ENCODE measurements at places on chromosomes 7 and 10.

- DNase-seq: no peak
These were observed 27.8 kb downstream of the PPP1R3A start for GRCh38 chr7:113891031-113891350.

DNA sequence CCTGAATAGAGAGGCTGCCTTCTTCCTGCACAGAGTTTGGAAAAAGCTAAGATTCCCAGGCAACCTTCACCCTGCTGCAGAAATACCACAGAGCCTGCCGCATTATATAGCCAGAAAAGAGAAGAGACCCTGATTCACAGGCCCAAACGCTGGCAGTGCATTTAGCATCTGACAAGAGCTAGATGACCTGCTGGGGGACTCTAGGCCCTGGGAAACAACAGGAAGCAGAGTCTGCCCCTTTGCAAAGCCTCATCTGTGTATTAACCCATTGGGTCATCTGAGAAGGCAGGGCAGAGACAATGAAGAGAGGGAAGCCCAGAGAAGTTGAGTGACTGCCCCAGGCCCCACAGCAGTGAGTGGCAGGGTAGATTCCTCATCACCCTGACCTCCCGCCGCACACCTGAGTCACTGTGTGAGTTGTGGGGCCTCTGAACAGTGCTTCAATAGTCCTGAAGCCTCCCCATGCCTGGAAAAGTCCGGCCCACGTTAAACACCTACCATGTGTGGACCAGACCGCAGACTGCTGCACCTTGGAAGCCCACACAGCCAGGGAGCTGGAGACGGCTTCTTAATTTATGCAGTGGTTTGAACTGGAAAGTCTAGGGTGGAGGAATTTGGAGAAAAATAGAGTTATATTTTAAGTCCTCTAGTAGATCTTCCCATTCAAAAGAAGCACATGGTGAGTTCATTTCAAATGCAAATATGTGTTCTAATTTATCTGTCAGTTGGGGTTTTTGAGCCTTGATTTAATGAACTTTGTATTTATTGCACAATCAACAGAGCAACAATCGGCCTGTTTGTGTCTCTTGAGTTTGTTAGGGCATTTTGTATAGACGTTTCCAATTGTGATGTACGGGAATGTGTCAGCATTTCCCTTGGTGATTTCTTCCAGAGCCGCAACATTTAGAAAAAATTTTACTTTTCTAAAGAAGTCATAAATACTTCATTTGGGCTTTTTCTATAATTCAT lies 80.4 kb upstream of the GPR26 start:
- no peak for DNase-seq

GRCh38 chr10:47255033-47255813 lies 44.8 kb upstream of the GDF10 start:
- DNase-seq: no peak

GRCh38 chr10:58647376-58648112 lies 134.9 kb downstream of the BICC1 start:
- DNase-seq: no peak

- no peak for DNase-seq
These were observed 103.0 kb upstream of the KIF5B start for GRCh38 chr10:32159264-32159663.

DNA sequence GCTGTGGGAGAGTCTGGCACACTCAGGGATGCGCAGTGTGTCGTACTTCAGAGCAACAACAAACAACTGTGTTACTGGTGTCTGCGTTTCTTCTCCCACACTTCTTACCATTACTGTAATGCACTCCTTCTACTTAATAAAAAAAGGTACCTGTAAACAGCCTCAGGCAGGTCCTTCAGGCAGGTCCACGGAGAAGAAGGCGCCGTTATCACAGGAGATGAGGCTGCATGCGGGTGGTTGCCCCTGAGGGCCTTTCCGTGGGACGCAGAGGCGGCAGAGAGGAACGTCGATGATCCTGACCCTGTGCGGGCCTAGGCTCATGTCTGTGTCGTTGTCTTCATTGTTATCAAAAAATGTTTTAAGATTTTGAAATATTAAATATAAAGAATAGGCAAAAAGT lies 29.4 kb downstream of the NKX6-2 start:
- DNase-seq: no peak

- DNase-seq: no peak
These were observed 431.2 kb downstream of the RPS24 start for GRCh38 chr10:78464856-78465267.

DNA sequence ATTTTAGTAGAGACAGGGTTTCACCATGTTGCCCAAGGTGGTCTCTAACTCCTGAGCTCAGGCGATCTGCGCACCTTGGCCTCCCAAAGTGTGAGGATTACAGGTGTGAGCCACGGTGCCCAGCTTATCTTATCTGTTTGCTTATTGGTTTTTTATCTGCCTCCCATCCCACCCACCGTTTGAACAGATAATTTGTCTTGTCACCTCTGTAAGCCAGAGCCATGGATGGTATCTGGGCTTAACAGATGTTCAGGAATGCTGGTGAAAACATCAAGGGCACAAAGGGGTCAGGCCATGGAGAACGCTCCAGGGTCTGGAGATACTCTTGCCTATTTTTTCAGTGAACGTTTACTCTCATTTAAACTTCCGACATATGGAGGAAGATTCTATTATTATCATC lies 12.0 kb upstream of the NDST2 start:
- no peak for DNase-seq

GRCh38 chr10:11135709-11136108 lies 118.0 kb downstream of the CELF2 start:
- DNase-seq: no peak

- no peak for DNase-seq
These were observed 321.6 kb upstream of the LRRTM3 start for GRCh38 chr10:66604195-66604594.

- DNase-seq: no peak
These were observed 7.9 kb downstream of the PHTF2 start for GRCh38 chr7:77806425-77806824.

- DNase-seq: no peak
These were observed 38.4 kb upstream of the CDH23 start for GRCh38 chr10:71358277-71358676.

DNA sequence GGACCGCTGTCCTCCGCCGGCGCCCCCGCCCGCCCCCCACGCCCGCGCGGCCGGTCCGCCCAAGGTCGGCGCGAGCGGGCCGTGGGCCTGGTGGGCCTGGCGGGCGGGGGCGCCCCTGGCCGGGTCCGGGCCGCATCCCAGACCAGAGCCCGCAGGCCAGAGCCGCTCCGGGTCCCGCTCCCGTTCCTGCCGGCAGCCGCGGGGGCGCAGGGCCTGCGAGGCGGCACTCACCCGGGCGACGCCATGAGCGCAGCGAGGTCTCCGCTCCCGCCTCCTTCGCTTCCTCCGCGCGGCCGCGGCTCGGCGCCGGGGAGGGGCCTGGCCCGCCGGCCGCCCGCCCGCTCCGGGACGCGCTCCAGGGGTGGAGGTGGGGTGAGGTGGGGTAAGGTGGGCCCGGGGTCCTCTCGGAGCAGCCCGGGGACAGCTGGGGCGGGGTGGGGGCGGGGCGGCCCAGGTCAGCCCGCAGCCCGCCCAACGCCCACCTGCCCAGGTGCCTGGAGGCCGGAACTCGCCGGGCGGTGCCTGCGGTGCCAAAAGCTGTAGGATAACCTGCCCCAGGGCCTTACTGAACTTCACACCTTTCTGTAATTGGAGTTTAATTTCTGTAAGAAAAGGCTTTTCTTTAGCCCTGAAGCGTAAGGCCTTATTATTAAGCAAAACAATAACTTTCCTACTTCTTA lies at the start of gene URGCP:
Gene URGCP (minus strand): TSS at position 266 of the 680 bp plus-strand sequence. CDS start 21 bp downstream, at position 245.
- no peak for DNase-seq

GRCh38 chr10:66180581-66181318 lies 745.1 kb upstream of the LRRTM3 start:
- DNase-seq: peak; percentile 20

- no peak for DNase-seq
These were observed 41.1 kb upstream of the TFEC start for GRCh38 chr7:116071629-116072028.

GRCh38 chr10:77501152-77501845 lies 136.3 kb downstream of the KCNMA1 start:
- peak; percentile 68 for DNase-seq

DNA sequence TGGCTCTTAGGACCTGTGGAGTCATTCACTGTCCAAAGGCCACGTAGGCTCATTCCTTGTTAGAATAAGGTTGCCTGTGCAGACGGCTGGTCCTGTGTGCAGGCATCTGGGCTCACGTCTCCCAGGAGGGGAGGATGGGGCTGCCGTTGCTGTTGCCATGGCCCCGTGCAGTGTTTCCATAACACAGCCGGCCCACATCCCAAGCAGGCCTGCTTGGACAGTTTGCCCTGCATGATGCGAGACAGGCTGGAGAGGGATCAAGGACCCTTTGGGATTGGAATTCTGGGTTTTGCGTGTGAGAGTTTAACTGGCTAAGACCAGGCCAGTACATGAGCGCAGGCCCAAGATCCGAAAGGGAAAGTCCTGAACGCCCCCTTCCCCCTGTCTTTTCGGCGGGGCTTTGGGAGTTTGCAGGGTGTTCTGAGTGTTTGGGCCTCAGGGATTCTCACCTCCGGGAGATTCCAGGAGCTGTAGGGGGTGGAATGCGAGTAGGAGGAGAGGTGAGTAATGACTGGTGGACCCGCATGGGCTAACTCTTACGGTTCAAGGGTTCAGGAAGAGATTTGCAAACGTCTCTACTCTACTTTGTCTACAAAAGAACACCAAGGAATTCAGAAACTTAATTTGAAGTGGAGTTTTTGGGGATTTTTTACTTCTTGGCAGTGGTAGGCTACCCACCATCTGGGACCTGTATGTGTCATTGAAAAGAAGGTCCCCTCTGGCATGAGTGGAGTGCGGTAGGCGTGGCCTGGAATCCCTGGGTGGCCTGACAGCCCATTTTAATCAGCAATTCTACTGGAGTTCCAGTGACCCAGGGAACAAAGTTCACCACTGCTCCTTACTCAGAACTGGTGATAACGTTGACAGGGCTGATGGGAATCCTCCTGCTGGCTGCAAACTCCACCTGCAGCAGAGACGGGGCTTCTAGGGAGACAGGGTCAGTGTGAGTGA lies 125.4 kb downstream of the ITIH5 start:
- no peak for DNase-seq

DNA sequence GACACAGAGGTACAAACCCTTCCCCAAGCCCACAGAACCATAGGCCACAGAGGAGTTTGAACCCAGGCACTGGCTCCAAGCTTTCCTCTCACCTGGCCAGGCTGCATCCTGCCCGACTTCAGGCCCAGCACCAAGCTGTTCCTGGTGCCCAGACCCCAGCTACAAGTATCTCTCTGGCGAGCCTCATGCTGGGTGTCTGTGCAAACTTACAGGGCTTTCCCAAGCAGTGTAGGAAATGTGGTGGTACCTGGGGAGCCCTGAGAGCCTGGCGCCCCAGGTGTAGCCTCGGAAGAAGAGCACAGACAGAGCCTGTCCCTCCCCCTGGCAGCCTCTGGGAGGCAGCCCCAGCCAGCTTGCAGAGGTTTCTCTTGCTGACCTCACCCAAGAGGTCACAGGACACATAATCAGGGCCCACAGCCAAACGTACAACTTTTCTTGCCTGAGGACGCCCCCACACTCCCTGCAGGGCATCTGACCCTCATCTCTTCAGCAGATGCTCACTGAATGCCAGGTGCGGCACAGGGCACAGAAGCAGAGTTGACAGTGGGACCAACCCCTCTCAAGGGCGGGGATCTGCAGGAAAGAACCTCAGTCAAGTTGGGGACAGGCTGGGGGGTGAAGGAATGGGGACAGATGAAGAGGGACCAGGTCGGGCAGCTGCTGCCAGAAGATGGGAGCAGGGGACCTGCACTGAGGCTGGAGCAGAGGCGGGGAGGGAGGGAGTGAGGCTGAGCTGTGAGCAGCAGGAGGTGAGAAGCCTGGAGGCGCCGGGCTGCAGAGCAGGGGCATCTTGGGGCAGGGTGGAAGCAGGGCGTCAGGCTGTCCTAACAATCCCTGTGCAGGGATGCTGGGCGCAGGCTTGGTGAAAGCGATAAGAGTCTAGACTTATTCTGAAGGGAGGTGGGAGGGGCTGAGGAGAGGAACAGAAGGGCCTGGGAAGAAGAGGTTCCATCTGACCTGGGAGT lies 16.3 kb upstream of the MYL7 start:
- no peak for DNase-seq

DNA sequence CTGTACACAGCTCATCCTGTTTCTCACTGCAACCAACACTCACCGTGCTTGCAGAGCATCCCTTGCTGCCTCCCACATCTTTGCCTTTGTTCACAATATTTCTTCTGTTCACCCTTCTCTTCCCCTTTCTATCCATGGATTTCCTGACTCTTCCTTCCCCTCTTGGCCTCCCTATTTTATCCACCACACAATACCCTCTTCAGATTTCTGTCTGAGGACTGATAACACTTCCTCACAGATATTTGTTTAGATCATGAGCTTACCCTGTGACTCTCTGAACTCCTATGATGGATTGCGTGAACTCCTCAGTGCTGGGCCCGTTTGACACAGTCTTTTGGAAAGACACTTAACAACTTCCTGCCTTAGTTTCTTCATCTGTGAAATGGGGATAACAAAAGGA lies 62.8 kb upstream of the GPR158 start:
- DNase-seq: no peak

- no peak for DNase-seq
These were observed 57.1 kb downstream of the LRRTM3 start for GRCh38 chr10:66982792-66983474.

GRCh38 chr10:45199205-45199740 lies 116.1 kb downstream of the OR13A1 start:
- no peak for DNase-seq

GRCh38 chr7:16826060-16826459 lies 21.3 kb upstream of the AGR2 start:
- DNase-seq: no peak

All from AG09309 (cell line).